Heart left ventricle (tissue), 16 donors: ENCODE measurements at places on chromosomes 2 and 18. TPM values are rescaled to one million over a fixed set of nuclear protein-coding genes. Genes with fewer than 3 reads are reported as not detected.

GRCh38 chr2:95062242-95063085 lies 37.0 kb downstream of the MAL start:
- DNase-seq, result peak; percentile 5

Gene CRYBA2
- polyA plus RNA-seq, result not detected

- no peak for DNase-seq
Measured at GRCh38 chr2:159136391-159136790, 150.1 kb downstream of the WDSUB1 start.

Gene PDE11A
- polyA plus RNA-seq, result 0.38 TPM

- no peak for DNase-seq
Measured at GRCh38 chr2:171669121-171669520, 18.1 kb upstream of the DYNC1I2 start.

Gene GALR1
- polyA plus RNA-seq, result 0.01 TPM

DNA sequence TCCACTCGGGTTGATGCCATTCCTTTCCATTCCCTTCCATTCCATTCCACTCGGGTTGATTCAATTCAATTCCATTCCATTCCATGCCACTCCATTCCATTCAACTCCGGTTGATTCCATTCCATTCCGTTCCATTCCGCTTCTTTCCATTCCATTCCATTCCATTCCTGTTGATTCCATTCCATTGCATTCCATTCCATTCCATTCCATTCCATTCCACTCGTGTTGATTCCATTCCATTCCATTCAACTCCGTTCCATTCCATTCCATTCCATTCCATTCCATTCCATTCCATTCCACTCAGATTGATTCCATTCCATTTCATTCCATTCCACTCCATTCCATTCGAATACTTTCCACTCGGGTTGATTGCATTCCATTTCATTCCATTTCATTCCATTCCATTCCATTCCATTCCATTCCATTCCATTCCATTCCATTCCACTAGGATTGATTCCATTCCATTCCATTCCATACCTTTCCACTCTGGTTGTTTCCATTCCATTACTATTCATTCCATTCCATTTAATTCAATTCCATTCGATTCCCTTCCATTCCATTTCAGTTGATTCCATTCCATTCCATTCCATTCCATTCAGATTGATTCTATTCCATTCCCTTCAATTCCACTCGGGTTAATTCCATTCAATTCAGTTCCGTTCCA lies 1141.8 kb downstream of the RPIA start:
- DNase-seq, result no peak

Gene LPIN1
- 57.1 TPM for polyA plus RNA-seq

- DNase-seq, result no peak
Measured at GRCh38 chr2:175036582-175037018, 31.4 kb upstream of the CHN1 start.

DNA sequence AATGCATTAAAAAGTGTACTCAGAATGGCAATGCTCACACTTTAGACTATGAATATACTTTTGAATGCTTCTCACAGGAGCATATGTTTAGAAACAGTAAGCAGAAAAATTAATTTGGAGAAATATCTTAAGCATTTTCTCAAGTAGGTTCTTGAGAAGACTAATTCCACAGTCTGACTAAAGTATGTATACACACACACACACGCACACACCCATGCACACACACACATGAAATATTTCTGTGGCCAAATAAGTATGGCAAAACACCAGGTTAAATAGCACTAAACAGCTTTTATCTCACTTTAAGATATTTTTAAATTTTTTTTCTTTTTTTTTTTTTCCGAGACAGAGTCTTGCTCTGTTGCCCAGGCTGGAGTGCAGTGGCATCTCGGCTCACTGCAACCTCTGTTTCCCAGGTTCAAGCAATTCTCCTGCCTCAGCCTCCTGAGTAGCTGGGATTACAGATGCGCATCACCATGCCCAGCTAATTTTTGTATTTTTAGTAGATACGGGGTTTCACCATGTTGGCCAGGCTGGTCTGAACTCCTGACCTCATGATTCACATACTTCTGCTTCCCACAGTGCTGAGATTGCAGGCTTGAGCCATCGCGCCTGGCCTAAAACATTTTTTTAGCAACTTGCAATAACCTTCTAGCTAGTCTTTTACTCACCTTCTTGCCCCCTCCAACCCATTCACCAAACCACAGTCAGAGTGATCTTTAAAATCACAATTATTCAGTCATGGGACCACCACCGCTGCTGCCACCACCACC lies 67.5 kb upstream of the SCG2 start:
- no peak for DNase-seq

DNA sequence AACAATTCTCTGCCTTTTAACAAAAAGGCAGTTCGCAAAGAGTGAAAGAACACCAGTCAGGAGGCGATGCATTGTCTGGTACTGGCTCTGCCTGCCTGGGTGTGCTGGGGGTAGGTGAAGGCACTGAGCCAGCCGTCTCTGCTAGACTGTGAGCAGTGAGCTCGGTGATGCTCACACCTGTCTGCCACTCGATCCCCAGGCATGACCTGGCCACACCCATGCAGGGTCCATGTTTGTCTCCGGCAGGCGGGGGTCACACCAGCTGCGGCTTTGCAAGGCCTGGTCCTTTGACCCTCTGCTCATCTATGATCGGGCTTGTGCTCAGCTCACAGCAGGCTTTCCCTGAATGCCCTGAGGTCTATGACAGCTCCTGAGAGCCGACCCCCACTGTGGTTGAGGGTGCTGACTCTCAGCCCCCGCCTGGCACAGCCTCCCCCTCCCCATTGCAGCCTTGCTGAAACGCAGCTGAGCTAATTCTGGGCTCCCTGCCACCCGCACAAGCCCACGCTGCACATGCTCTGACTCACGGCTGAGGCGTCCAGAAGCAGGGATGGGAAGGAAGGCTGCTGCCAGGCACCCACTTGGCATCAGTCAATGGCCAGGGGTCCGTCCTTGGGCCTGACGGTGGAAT lies 23.7 kb downstream of the CRACDL start:
- peak; percentile 47 for DNase-seq

DNA sequence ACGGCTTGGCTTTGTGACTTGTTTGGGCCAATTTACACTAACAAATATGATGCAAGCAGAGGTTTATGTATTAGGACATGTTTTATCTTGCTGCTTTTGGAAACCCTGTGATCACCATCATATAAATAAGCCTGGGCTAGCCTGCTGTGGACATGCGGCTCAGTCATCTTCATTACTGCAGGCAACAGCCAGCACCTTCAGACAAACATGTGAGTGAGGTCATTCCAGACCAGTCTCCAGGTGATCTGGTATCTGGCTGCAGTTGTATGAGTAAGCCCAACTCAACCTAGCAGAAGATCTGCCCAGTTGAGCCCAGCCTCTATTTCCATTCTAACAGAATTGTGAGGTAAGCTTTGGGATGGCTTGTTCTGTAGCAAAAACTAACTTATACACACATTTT lies 254.6 kb upstream of the ATP5MC3 start:
- no peak for DNase-seq

DNA sequence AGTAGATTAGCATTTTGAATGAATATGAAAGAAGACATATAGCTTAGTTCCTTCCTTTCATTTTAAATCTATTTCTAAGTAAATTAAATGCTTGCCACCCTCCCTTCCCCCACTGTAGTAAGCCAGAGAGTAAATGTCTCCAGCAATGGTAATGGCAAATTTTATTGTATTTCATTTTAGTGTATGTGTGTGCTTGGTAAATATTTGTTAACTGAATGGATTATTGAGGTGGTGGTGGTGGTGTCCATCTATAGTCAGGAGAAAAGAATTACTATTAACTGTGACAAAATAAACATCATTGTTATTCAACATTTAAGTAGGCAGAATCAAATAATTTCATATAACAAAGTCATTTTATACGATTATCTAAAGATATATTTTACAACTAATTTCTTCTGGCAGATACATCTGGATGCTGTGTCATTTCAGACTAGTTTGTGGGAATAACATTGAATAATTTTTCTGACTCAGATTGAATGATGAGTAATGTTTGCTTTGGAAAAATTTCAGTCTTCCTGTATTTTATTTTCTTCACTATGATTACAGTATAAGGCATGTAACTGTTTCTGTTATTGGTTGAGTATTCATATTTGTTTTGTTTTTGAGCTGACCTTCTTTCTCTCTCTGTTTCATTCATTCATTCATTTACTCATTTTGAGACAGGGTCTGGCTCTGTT lies 18.3 kb downstream of the ASXL3 start:
- DNase-seq, result no peak

- DNase-seq, result no peak
Measured at GRCh38 chr2:131132729-131133128, 27.6 kb downstream of the PLEKHB2 start.

DNA sequence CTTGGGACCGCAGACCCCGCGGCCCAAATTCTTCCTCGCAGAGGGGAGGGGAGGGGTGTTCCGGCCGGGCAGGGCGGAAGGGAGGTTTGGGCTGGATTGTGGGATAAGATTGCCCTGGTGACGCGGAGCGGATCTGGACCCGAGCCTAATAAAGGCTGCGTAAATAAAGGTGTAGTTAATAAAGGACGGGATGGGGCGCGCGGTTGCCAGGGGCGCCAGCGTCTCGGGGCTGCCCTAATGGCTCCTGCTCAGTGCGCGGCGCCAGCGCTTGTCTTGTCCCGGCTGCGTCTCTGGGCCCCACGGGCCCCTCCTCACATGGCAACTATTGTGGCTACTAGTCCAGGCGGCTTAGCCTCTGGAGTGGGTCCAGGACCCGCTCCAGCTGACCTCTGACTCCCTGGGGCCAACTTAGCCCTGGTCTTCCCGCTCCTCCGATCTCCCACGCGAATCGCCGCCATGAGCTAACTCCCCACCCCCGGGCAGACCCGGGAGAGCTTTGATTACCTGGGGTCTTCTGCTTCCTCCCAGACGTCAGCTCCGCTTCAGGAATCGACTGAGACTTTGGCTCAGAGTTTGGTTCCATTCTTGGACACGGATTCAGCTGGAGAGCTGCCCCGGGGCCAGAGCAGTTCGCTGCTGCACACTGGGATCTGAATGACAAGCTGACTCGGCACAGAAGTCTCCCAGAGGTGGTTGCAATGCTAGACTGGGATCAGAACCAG lies 36.5 kb downstream of the SLC25A52 start:
- peak; percentile 24 for DNase-seq

Gene DDX18
- polyA plus RNA-seq, result 31.1 TPM

- DNase-seq, result no peak
Measured at GRCh38 chr18:62651276-62652056, 63.9 kb upstream of the PHLPP1 start.

GRCh38 chr2:193668557-193669323 lies 1474.0 kb upstream of the TMEFF2 start:
- no peak for DNase-seq

DNA sequence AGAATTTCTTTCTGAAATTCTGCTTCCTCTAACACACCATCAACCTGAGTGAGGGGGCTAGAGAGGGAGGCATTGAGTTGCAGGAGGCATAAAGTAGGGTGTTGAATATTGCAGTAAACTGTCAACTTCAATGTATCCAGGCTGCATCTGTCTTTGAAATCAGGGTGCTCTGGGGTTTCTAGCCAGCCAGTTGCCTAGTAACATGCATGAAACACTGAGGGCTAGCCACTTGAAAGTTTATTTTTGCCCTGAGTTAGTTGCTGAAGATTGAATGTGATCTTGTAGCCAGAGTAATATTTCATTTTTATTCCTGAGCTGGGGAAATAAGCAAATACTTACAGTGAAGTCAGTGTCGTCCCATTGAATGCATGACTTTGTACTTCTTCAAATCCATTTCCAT lies 41.9 kb downstream of the LHCGR start:
- DNase-seq, result no peak

GRCh38 chr2:169301596-169302335 lies 60.6 kb downstream of the LRP2 start:
- DNase-seq, result no peak

DNA sequence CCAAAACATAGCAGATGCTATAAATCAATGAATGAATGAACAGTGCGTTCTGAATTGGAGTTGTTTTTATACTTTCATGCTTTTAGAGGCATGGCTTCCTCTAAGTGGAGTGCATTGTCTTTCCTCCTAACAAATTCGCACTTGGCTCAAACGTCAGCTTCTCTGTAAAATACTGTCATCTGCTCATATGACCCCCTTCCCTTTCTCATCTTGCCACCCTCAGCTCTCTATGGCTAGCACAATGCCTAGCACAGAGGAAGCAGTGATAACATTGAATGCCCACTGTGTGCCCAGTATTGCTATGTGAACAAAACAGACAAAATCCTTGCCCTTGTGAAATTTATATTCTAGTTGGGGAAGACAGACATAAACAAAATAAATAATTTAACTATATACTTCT lies 258.8 kb downstream of the MREG start:
- DNase-seq, result no peak

GRCh38 chr2:239930871-239931771 lies 94.0 kb downstream of the NDUFA10 start:
- DNase-seq, result peak; percentile 37

- no peak for DNase-seq
Measured at GRCh38 chr18:54607213-54608027, 16.4 kb downstream of the DYNAP start.

DNA sequence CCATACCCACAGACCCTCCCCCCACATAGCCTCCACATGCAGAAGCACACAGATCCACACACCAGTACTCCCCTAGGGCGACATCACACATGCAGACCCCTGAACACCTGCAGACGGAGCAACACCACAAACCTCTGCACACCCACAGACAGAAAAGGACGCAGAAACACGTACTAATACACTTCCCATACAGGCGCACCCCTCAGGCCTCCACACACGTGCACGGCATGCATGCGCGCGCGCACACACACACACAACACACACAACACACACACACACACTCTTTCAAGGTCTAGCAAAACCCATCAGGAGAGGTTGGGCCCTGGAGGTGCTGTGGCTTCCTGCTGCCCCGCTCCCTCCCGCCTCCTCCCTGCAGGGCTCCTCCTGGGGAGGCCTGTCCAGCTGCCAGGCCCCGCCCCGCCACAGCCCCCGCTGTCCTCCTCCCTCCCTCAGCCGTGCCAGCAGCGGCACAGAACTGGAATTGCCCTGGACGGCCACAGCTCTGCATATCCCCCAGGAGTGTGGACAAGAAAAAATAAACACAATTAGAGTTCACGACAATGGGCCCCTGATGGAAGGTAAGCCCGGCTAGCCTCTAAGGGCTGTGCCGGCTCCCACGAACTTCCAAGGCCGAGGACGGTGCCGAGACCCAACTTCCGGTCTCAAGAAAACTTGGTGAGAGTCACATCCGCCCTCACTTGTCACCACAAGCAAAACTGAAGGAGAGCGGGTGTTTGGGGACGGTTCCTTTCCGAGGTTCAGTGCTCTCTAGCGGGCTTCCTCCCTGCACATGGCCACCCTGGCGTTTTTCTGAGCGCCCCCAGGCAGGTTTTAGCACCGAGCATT lies 6.8 kb downstream of the ZFP36L2 start:
- DNase-seq, result peak; percentile 91
